Breast epithelium (tissue), 4 donors: ENCODE measurements at places on chromosomes 3 and 15. TPM values are rescaled to one million over a fixed set of nuclear protein-coding genes. Genes with fewer than 3 reads are reported as not detected.

GUCA1C gene
- total RNA-seq = not detected

SLC22A14 gene
- not detected for total RNA-seq

SATB1 gene
- total RNA-seq = 51.1 TPM

CX3CR1 gene
- 0.32 TPM for total RNA-seq

MYO1E gene
- 51.5 TPM for total RNA-seq

CDV3 gene
- total RNA-seq = 119 TPM

ZNF860 gene
- total RNA-seq = 3.3 TPM

PDCD10 gene
- total RNA-seq = 85.9 TPM

ANKUB1 gene
- total RNA-seq = not detected

RARRES1 gene
- 568 TPM for total RNA-seq

RASGRF1 gene
- total RNA-seq = 0.15 TPM

PROS1 gene
- 74.4 TPM for total RNA-seq

NMNAT3 gene
- 6.6 TPM for total RNA-seq

CTXN2 gene
- not detected for total RNA-seq

ITPKA gene
- total RNA-seq = not detected

ROPN1B gene
- total RNA-seq = not detected

ZNF502 gene
- total RNA-seq = 9.5 TPM

ATP13A5 gene
- total RNA-seq = 4.5 TPM

MNS1 gene
- 2.3 TPM for total RNA-seq

ABHD6 gene
- total RNA-seq = 22.2 TPM

GOLGA6B gene
- total RNA-seq = not detected
